ENCODE measurements at places on chromosomes 1 and 21.

DNA sequence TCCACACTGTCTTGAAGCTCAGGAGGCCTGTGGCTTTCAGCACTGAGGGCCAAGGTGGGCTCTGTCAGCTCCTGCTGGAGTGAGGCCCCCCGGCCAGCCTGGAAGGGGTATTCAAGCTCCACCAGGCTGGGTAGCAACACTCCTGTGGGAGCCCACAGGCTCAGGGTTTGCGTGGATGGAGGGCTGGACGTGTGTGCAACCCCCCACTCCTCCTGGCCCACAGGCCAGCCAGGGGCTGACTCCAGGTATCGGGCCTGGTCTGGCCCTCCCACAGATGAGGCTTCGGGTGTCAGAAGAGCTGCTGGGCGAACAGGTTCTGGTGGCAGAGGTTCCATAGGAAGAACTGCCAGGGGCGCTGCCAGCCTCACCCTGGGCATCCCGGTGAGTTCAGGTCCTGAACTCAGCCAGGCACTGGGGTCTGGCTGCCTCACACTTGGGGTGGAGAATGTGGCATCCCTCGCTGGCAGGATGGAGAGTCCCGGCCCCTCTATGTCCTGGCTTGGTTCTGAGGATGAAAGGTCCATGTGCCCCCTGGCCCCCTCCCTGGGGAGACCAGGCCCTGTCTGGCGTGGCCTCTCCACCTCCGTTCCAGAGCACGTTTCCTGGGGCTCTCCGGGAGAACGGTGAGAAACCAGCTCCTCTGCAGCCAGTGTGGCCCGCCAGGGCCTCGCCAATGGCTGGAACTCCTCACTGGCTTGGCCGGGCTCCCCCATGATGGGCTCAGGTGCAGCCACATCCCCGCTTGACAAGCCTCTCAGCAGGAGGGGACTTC, 64.6 kb upstream of the TARDBP start:
- no peak for DNase-seq

DNA sequence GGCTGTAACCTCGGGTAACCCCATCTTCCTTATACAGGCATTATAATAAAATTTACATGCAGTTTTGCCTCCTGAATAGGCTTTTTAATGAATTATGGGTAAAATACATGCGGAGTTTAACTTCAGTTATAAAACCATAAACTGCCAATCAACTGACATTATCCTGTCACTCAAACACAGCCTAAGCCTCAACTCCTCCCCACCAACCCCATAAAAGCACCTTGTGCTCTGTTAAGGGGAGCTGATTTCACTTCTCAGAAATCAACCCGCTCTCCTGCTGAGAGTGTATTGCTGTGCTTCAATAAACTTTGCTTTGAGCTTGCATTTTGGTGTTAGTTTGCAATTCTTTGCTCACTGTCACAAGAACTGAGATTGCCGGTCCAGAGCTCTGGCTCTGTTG, 1812.2 kb downstream of the BRINP3 start:
- no peak for DNase-seq

- no peak for DNase-seq
Observed at GRCh38 chr1:201395936-201396335, 3.2 kb downstream of the LAD1 start.

DNA sequence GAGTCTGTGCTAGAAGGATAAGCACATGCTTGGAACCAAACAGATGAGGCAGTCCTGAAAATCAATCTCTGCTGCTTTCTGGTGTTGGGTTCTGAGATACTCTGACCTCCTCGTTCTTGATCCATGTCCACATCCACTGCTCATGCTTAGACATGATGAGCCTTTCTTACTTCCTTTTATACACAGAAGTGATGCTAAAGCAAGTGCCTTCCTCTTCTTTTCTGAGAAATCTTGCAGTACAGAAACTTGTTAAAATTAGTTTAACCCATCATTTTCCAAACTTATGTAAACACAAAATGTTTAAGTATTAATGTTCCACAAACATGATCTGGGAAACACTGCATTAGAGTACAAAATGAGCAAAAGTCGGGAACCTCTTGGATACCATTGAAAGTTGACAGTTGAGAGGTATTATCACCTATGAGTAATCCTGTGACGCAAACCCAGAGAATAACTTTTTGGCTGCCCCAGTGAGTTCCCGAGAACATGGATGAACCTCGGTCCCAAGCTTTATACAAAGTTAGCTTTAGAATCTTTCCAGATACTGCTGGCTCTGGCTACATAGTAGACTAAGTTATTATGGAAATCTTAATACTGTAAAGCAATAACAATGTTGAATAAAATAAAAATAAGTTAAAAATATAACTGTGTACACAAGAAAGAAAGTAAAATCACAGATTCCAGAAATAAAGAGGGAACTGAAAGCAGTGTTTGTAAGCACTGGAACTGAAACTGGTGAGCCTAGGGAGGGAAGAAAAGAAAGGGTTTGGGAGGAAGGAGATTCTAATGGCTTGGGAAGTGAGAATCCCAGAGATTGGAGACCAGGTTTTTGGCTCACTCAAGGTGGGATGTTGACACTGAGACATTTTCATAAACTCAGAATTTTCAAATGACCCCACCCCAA, 429.3 kb upstream of the RUNX1 start:
- DNase-seq: peak; percentile 22

- DNase-seq: peak; percentile 63
Observed at GRCh38 chr1:244450597-244451538, 841 bp downstream of the ADSS2 start.

GRCh38 chr1:23383577-23384311, 14.1 kb upstream of the ZNF436 start:
- DNase-seq: no peak

DNA sequence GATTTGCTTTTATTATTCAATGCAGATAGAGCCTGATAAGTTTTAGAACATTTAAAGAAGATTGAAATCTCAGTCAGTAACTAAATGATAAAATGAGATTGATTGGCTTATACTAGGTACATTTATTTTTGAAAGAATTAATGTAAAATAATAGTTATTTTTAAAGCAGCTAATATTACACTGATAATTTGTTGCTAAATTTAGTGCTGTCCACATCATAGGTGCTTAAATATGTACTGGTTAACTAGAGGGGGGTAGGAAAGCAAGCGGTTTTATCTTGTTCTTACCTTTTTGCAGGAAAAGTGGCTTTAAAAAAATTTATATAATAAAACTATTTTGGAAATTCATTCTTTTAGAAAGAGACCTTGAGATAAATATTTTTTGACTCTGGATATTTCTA, 40.4 kb upstream of the RWDD3 start:
- DNase-seq: no peak

- DNase-seq: no peak
Observed at GRCh38 chr21:38743772-38744529, 61.8 kb upstream of the ETS2 start.

DNA sequence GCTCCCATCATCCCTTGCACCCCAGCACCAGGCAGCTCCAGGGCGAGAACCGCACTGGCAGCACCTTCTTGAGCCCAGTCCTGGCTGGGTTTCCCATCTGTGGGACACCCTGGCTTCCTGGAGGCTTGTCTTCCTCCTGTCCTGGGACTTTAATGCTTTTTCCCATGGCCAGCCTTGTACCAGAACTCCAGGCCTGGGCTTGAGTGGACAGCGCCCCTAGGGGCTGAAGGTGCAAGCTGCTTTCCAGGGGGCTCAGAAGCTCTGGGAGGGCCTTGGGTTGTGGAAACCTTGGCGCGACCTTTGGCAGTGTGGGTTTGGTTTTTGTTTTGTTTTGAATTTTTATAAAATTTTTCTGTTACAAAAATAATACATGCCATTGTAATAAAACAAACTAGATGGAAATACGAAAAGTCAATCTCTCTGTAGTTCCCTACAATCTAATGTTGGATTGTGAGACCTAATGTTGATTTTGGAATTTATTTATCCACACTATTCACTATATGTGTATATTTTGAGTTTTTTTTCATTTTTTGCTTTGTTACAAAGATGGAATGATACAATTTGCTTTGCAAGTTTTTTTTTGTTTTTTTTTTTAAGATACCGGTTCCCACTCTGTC, 33.8 kb upstream of the RPL11 start:
- DNase-seq: peak; percentile 41

DNA sequence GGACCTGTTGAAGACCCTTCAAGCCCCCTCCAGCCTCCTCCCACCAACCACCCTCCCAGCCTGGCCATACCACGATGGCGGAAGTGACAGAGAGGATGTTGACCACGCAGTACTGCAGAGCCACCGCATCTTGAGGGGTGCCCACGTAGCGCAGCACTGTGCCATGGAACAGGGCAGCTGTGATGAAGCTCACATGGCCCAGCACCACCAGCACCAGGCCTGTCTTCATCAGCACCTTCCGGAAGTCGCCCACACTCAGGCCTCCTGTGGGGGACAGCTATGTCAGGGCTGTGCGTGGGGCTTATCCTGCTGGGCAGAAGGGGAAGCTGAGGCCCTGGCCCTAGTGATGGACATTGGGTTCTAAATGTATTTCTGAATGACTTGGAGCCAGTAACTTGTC, 3.1 kb downstream of the TMEM54 start:
- DNase-seq: no peak

- peak; percentile 10 for DNase-seq
Observed at GRCh38 chr1:161131523-161132409, 701 bp downstream of the DEDD start.

DNA sequence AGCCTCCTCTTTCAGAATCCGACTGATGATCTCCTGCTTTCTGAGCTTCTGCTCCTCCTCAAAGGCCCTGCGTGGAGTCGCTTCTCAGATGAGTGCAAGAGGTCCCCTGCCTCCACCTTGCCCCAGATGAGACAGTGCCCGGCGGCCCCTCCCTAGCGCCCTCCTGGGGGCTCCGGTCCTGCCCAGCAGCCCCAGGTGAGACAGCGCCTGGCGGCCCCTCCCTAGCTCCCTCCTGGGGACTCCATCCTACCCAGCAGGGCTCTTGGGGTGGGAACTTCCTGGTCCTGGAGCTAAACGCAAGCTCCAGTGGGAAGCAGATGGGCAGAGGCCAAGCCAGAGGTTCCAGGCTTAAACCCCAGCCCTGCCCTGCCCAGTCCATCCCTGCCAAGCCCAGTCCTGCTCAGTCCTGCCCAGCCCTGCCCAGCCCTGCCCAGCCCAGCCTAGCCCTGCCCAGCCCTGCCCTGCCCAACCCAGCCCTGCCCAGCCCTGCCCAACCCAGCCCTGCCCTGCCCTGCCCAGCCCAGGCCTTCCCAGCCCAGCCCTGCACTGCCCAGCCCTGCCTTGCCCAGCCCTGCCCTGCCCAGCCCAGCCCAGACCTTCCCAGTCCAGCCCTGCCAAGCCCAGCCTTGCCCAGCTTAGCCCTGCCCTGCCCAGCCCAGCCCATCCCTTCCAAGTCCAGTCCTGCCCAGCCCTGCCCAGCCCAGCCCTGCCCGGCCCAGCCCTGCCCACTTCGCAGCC, 34.6 kb downstream of the CFAP74 start:
- DNase-seq: no peak

DNA sequence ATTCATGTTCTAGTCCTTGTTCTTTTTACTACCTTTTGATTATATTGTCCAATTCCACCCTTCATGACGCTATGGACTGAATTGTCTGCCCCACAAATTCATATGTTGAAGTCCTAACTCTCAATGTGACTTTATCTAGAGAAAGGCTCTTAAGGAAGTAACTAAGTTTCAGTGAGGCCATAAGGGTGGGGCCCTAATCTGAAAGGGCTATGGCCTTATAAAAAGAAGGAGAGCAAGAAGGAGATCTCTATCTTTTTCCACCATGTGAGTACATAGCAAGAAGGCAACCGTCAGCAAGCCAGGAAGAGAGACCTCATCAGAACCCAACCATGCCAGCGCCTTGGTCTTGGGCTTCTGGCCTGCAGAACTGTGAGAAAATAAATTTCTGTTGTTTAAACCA, 95.9 kb downstream of the HIVEP3 start:
- DNase-seq: no peak

GRCh38 chr21:41135746-41136145, 32.2 kb upstream of the BACE2 start:
- no peak for DNase-seq

DNA sequence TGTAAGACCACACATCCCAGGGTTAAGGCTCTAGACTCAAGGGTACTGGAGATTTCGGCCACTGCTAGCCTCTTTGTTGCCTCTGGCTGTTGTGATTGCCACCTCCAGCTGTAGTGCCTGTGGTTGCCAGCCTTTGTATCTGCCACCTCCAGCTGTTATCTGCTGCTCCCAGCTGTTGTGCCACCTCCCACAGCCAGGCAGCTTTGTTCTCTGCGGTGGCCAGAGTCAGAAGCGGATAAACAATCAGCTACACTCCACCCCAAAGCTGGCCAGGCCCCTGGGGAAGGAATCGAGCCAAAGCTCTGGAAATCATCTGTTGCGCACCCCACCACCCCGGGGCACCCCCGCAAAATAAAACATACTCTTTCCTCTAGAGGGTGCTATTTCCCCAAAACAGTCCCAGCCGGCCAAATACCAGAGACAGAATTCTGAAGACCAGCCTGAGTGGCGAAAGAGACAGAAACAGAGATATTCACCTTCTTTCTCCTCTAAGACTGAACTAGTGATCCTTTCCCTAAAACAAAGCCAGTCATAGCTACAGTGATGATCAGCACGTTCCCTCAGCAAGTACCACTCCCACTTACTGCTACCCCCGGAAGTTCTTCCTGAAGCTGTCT, 14.8 kb upstream of the PIGM start:
- peak; percentile 25 for DNase-seq

- no peak for DNase-seq
Observed at GRCh38 chr1:48093147-48093546, 96.0 kb upstream of the TRABD2B start.

GRCh38 chr1:7258589-7259135, 473.4 kb downstream of the CAMTA1 start:
- DNase-seq: no peak

DNA sequence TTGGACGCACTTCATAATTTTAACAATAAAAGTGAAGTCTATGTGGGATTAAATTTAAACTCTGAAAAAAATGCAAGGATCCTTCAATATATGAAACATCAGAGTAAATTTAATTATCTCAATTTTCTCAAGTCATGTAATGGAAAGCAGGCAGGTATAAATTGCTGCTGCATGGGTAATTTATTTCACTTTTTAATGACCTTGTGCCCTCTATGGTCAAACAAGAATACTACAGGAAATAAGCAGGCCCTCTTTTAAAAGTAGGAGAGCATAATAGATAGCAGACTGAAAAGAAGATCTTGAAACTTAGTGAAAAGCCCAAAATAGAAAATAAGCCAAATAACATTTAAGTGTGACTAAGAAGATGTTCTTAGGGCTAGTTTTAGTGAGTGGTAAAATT, 22.9 kb downstream of the BCAS2 start:
- peak; percentile 6 for DNase-seq

DNA sequence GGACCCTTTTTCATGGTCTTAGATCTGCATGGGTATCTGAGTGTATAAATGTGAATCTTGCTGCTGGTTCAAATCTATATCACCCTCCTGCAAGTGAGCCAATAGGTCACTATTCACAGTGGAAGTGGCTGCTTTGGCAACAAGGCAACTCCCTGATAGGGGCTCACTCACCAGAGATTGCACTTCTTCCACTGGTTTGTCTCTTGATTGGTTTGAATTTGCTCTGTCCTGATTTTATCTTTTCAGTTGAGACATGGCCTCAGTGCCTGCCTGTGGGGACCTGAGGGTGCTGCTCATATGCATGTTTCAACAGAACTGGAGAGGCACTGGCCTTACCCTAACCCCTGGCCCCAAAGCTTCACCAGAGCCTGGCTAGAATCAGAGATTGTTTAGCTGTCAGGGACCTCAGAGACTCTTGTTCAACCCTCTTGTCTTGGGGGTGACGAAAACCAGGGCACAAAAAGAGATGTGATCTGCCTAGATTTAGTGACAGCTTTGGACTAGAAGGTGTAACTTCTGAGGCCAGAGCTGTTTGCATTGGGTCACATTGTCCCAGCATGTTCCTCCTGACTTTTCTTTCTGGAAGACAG, 16.9 kb downstream of the AVPR1B start:
- no peak for DNase-seq
